ENCODE measurements at places on chromosomes 3 and 15. TPM values are rescaled to one million over a fixed set of nuclear protein-coding genes. Genes with fewer than 3 reads are reported as not detected.

DNA sequence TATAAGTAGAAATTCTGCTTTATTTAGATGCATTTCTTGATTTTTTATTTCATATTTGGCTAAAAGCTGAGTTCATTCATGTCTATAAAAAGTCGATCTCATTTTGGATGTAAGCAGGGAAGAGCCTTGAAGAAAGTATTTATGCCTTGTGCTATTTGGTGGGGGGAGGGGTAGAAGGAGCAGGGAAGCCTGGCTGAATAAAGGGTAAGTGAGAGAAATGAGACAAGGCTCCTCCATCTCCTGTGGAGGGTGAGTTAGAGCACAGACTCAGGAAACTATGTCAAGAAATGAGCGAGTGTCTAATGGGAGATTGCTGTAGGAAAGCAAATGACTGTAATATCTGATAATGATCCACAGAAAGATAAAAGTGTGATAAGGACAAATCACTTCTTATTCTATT, 121.8 kb upstream of the ATP11B start:
- DNase-seq: no peak

DNA sequence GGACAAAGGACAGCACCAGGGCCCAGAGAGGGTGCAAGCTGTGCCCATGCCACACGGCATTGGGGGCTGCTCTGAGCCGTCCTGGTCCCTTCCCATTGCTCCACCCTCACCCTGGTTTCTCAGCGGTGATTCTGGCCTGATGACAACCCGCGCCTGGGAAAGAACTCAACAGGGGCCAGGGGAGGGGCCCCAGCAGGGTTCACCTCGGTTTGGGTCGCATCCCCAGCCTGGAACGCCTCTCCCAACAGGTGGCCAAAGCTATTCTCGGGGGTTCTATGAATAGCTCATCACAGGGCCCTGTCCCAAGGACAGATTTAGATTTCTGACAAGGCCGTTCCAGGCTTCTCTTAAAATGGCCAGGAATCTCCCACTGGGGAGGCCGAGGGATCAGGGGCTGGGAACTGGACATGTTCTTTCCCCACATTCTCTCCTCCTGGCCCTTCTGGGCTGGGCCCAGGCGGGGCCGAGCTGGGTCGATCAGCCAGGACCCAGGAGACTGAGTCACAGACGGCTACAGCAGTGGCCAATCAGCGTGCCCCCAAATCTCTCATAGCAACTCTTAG, 17.9 kb downstream of the GRIP2 start:
- DNase-seq: no peak

DNA sequence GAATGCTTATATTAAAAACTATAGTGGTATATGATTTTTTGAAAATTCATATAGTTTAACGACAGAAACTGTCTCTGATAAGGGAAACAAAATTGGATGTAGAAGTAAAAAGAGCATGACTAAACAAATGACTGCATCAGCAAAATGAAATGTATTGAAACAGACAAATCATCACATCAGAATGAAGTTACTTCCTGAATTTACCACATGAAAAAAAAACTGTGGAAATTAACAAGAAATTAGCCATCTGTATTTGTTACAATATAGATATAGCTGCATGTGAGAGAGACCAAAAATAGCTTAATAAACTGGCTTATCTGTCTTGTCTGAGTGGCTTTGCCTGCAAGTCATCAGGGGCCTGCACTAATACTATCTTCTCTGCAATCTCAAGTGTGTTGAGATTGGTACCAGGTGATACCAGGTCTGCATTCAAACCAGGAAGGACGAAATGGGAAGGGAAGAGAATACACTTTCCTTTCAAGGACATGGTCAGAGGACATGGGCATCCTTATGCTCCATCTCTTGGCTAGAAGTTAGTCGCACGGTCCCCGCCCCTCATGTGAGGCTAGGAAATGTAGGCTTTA, 388.7 kb downstream of the GRM7 start:
- DNase-seq: no peak

- DNase-seq: peak; percentile 61
These were observed 95.4 kb downstream of the MYLK start for GRCh38 chr3:123788710-123789109.

GRCh38 chr3:49081429-49081828, 12.4 kb downstream of the QRICH1 start:
- no peak for DNase-seq

DNA sequence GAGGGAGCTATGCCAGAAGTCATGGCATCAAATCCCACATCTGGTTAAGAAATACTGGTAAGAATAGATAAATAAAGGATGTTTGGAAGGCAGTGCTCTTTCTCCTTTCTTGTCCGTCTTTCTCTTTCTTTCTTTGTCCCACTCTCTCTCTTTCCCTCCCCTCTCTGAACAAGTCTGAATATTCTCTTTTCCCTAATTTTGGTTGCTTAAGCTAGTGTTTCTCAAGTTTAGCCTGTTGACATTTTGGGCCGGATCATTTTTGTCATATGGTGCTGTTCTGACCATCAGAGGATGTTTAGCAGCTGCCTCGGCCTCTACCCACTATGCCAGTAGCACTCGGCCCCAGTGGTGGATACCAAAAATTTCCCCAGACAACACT, 405.3 kb upstream of the C2CD4B start:
- no peak for DNase-seq

- peak; percentile 17 for DNase-seq
These were observed 1212.3 kb upstream of the GBE1 start for GRCh38 chr3:82973791-82974190.

DNA sequence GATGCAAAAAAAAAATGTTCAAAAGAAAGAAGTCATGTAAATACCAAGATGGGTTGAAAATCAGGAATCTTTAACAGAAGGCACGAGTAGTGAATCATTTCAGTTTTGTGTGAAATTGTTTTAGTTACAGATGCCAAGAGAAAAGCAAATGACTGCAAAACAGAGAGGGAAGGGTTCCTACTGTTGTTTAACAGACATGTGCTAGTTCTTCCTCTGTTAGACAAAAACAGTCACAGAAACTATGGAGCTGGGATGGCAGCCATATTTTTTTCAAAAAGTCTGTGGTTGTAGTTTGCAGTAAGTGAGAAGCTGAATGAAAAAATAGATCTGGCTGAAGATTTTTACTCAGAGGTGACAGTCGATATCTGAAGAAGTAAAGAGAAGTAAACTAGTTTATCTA, 511.9 kb downstream of the ZIC1 start:
- peak; percentile 45 for DNase-seq

GRCh38 chr3:186669378-186670084, 3.7 kb downstream of the HRG start:
- no peak for DNase-seq

GRCh38 chr3:27943106-27943505, 221.0 kb upstream of the EOMES start:
- DNase-seq: peak; percentile 4

DNA sequence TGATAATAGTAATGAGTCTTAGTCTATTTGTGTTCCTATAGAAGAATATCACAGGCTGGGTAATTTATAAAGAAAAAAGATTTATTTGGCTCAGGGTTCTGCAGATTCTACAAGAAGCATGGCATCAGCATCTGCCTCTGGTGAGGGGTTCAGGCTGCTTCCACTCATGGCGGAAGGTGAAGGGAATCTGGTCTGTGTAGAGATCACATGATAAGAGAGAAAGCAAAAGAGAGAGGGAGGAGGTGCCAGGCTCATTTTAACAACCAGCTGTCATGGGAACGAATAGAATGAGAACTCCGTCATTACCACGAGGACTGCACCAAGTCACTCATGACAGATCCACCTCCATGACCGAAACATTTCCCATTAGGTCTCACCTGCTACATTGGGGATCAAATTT, 664.0 kb upstream of the SGO1 start:
- no peak for DNase-seq

GRCh38 chr3:1442271-1442670, 349.4 kb downstream of the CNTN6 start:
- no peak for DNase-seq

DNA sequence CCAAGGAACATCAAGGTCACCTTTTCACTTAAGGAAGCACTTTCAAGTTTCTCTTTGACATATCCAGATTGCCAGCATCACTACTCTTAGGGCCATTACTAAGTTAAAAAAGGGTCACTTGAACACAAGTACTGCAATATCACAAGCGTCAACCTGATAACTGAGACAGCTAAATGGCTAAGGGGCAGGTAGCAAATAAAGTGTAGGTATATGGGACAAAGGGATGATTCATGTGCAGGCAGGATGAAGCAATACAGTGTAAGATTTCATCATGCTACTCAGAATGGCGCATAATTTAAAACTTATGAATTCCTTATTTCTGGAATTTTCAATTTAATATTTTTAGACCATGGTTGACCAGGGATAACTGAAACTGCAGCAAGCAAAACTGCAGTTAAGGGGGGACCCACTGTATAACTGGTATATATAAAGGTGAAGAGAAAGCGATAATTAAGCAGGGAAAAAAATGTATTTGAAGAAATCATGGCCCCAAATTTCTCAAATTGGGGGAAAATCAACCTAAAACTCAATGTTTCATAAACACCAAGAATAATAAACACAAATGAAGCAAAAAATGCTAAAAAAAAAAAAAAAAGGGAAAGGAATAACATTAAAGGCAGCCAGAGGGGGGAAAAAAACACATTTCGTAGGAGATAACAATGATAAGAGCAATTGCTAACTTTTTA, 13.1 kb downstream of the CCR1 start:
- no peak for DNase-seq

- peak; percentile 34 for DNase-seq
These were observed 10.6 kb downstream of the XXYLT1 start for GRCh38 chr3:195260280-195260905.

DNA sequence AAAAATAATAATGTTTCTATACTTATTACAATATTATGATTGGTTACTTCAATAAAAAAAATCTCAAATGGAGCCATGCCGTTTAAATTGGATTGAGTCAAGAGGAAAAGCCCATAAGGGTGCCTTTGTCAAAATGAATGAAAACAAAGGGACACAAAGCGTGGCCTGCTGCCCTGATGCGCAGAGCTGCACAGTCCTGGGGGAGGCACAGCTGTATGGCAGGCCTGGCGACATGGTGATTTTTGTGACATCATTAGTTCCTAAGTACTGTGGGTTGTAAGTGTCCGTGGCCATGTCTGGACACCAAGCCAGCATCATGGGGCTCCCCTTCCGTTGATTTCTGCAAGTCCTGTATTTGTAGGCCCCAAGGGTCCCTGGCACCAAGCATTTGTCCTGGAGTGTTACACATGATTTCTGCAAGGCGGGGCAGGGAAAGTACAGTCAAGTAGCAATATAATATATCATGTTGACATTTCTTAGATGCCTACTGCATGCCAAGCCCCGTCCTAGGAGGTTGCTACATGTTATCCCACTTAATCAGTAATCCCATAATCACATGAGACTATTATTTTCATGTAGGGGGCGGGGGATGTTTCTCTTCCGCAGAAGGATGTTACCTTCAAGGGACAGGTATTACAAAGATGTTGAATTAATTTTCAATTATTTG, 59.7 kb downstream of the GHSR start:
- no peak for DNase-seq

DNA sequence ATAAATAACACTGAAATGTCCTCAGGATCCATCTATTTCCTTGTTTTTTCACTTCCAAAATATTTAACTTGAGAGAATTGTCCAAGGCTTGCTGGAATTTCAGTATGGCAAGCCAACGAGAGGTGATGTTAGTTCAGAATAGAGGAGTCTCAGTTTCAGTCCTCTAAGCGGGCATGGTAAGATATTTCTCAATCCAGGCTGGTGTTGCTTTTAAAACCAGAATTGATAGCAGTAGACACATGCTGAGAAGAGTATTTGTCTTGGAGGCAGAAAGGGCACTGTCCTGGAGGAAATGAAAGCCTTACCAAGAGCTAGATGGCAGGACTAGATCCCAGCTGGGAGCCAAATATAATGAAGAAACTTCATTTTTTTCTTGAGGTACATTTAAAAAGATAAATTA, 23.1 kb downstream of the PHLDB2 start:
- no peak for DNase-seq

DNA sequence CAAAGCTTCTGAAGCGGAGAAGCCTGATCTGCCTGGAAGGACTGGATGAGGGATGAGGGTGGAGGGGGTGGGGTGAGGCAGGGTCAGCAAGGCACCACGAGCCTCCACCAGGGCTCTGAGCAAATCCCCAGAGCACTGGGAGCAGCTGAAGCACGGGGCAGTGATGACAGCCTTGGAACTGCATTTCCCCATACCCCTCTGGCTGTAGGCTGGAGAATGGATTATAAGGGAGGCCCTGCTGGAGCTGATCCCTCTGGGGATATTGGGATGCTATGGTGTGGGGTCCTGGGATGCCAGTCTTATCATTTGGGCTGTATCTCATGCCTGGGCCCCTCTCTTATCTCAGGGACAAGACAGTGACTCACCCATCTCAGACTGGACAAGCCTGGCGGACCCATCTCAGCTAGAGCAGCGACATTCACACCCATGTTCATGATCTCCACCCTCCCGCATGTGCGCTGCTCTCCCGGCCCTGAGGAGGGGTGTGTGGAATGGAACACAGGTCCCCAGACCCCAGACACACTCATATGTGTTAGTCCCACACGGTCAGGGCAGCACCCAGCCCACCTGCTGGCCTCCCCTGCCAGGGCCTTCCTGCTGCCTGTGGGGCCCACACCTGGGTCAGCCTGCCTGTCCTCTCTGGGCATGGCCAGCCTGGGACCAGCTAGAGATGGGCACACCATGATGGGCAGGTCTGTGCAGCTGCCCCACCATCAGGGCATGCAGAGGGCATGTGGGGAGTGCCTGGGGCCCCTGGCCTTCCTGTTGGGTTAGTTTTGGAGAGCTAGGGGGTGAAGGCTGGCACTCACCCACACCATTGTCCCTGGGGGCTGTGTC, 97.1 kb downstream of the FBLN2 start:
- DNase-seq: no peak

Gene ENTPD3
- total RNA-seq: not detected

Gene MRPS11
- total RNA-seq: 49.3 TPM

Gene GPR149
- total RNA-seq: not detected

Gene IMP3
- total RNA-seq: 148 TPM

Gene C3orf85
- total RNA-seq: not detected

Gene GOLGA6D
- total RNA-seq: not detected
